Fibroblast of the aortic adventitia (primary cell): ENCODE measurements at places on chromosomes 7 and 10. TPM values are rescaled to one million over a fixed set of nuclear protein-coding genes. Genes with fewer than 3 reads are reported as not detected.
A peak's percentile ranks its signal among the peaks of the same experiment; 100 is the strongest.

DNA sequence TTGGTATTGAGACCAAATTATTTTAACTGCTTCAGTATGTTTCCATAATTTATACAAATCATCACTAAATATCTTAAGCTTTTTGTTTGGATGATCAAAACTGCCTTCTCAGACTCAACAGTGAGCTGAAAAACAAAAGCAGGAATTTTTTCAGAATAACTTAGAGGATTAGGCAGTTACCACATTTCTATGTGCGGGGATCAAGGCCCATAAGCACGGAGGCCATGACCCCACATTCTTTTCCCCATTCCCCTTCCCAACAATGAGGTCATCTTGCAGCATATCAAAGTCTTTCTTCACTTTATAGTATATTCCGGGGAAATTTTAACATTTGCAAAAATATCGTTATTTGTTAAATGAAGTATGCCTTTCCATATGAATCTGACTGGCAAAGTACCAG lies 125.8 kb downstream of the ELMO1 start:
- DNase-seq, result no peak

DNA sequence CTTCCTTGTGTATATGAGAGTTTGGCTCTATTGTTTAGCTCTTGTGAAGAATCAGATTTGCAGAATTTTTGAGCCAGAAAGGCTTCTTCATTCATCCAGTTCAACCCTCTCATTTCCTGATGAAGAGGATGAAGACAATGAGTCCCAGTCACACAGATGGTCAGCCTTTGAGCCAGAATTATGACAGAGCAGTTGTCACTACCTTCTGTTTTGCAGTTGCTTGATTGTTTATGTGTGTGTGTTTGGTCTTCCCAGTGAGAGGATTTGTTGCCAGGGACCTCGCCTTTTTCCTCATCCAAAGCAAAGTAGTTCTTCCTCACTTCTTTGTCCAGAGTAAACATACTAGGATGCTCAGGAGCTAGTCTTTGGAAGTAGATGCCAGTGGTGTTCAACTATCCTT lies 15.6 kb downstream of the MDFIC start:
- no peak for DNase-seq

DNA sequence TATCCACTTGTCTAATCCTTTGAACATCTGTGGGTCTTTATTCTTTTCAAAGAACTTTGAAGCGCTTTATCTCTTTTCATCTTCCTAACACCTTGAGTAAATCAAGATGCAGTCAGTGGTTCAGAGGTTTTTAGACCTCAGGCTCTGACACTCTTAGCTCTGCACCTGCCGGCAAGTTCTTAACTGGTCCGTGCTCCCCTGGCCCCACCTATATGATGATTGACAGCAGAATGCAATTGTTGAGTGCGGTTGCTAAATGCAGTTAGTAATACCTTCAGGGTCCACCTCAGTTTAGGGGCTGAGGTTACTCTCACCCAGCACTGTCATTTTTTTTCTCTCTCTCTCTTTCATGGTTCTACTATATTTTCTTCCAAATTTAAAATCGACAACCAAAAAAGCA lies 854.2 kb upstream of the AUTS2 start:
- DNase-seq, result no peak

DNA sequence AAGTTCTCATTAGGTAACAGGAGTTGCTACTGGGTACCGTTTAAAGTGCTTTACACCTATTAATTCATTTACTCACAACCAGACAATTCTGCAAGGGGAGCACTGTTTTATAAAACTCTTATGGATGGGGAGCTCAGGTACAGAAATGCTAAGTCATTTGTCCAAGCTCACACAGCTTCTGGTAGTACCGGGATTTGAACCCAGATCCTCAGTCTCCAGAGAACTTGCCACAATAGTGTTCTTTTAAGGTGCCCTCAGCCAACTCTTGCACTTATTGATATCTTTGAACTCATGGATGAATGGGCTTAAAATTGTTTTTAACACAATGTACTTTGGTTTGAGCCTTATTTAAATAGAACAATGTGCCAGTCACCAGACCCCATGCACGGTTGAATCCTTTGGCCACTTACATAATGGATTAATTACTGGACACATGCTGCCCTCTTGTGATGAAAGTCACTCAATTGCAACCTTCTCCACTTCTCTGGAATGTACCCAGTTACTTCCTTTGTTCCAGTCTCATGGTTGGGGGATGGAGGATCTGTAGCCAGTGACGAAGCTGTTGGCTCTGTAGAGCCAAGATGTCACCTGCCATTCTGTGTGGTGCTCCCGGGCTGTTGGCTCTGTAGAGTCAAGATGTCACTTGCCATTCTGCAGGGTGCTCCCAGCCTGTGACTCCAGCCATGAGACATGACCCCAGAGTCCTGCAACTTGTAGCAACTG lies 65.6 kb downstream of the NOD1 start:
- peak; percentile 90 for DNase-seq

Gene HNRNPH3
- total RNA-seq, result 16.7 and 20.9 TPM in 2 replicates

- DNase-seq, result no peak
Observed at GRCh38 chr7:39987641-39988347, 37.7 kb downstream of the CDK13 start.

GRCh38 chr10:70297224-70297623 lies 13.4 kb upstream of the NPFFR1 start:
- DNase-seq, result no peak

Gene VIPR2
- total RNA-seq, result not detected in 2 replicates

GRCh38 chr7:2440608-2441245 lies 35.5 kb downstream of the GRIFIN start:
- no peak for DNase-seq

DNA sequence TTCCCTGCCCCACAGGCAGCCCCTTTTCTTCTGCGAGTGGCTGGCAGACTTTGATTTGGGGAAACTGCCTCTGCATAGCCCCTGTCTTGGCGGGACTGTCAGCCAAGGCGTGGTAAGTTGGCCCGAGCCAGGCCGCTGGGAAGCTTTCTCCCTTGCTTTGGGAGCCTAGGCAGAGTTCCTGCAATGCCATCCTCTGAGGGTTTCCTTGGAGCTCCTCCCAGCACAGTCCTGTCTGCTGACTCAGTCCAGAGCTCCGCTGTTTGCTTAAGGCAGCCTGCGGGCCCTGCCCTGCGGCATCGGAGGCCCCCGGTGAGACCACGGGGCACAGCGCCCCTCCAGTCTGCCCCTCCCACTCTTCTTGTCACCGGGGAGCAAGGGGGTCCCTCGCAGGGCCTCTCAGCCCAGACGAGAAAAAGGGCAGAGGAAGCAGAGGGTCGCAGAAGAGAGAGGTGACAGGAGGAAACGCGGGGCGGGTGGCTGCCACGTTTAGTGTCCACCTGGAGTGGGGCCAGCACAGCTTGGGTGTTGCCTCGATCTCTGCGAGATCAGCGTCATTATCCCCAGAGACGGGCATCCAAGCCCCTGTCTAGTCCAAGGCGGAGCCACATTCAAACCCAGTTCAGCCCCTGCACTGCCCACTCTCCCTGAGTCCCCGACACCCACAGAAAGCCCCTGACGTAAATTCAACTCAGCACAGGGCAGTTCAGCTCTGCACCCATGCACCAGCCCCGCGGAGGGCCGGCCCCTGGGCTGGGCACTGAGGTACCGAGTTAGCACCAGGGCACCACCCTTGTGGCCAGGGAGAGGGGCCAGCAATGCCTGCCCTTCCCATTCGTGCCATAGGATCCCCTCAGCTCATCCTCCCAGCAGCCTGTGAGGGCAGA lies 59.0 kb upstream of the CHST15 start:
- DNase-seq, result peak; percentile 90

GRCh38 chr7:44063894-44064651 lies 1.3 kb downstream of the PGAM2 start:
- DNase-seq, result no peak
